ENCODE measurements at places on chromosomes 11 and 22.

DNA sequence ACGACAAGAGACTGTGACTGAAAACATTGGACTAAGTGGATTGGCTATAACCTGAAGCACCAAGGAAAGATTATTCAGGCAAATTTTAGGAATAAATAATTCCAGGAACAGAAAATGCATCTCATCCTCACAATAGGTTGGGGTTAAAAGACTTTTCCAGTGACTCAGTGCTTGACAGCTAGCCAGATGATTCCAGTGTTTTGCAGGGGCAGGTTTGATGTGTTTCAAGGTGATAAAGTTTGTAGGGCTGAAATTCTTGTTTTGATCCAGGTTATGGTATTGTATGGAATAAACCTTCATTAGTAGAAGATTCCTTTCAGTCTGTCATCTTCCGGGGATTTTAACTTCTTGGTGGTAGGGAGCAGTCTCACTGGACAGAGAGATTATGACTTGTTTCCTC is 2.3 kb downstream of the EXT2 start:
- no peak for DNase-seq

DNA sequence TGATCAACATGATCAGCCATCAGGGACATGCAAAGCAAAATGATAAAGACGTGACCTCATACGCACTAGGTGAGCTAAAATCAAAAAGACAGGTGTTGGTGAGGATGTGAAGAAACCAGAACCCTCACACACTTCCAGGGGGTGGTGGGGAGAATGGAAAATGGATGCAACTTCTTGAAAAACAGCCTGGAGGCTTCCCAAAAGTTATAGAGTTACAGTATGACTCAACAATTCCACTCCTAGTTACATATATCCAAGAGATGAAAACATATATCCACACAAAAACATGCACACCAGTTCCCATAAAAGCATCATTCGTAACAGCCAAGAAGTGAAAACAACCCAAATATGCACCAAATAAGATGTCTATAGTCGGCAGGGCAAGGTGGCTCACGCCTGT is 42.1 kb upstream of the APLNR start:
- DNase-seq: no peak

- DNase-seq: no peak
These were observed 9.4 kb downstream of the LHFPL7 start for GRCh38 chr22:24937114-24937513.

- DNase-seq: no peak
These were observed 35.4 kb upstream of the LINC01488 start for GRCh38 chr11:69446108-69446507.

DNA sequence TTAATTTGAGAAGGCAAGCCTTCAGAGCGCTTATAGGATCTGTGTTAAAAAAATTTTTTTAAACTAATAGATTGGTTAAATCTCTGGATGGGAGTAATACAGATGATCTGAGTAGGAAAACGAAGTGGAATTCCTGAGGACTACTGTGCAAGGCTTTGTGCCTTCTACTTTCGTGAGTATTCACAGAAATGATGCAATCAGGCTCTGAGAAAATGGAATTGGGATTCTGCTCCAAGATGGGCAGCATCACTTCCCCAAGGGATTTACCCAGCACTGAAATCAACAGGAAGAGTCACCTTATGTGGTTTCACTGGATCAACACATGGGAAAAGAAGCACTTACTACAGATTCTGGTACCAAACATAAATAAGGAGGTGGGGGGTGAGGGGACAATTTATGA is 12.5 kb downstream of the KMT5B start:
- no peak for DNase-seq

GRCh38 chr22:22030493-22031182 is 48.1 kb upstream of the TOP3B start:
- no peak for DNase-seq

- DNase-seq: no peak
These were observed 206.9 kb upstream of the TMEM45B start for GRCh38 chr11:129608711-129609110.

GRCh38 chr22:43036282-43036829 is 21.4 kb upstream of the PACSIN2 start:
- DNase-seq: no peak

- no peak for DNase-seq
These were observed 79.1 kb downstream of the SERGEF start for GRCh38 chr11:17933708-17934107.

DNA sequence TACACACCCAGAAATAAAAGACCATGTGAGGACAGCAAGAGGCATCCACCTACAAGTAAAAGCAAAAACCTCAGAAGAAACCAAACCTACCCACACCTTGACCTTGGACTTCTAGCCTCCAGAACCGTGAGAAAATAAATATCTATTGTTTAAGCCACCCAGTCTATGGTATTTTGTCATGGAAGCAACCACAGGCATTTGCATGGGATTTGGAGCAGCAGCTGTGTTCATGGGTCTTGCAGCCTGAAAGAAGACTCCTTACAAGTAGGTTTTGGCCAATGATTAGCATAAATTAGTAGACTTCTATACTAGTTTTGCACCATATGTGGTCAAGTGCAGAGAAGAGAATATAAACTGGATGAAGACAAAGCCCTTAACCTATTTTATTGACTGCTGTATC is 27.9 kb downstream of the FSHB start:
- DNase-seq: no peak

- no peak for DNase-seq
These were observed 2.0 kb upstream of the LMO2 start for GRCh38 chr11:33893711-33894397.

DNA sequence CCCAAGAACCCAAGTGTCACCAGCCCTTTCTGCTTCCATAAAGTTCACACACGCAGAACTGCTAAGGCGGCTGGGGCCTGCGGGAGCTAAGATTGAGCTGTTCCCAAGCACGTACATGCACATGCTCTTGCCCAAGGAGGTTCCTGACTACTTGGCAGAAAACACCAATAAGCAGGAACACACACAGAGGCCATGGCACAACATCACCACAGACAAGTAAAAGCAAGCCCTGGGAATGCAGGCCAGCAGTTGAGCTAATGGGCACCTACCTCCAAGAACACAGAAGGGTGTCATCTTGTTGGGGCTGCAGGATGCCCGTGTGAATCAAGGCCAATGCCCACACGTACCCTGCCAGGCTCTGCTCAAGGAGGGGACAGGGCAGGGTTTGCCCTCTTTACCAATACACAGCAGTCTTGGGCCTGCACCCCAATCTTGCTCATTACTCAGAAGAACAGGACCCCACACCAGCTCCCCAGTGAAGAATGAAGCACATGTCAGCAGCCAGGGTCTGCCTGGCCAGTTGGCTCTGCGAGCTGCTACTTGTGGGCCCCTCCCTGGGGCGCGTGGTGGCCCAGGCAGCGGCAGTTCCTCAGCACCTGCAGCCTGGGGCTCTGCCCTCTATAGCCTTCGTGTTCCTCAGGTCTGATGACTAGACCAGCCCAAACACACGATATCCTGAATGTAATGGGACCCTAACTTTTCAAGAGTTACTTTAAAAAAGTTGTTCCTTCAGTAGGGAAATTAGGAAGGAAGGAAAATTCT is 32.3 kb upstream of the CYP2D6 start:
- no peak for DNase-seq

DNA sequence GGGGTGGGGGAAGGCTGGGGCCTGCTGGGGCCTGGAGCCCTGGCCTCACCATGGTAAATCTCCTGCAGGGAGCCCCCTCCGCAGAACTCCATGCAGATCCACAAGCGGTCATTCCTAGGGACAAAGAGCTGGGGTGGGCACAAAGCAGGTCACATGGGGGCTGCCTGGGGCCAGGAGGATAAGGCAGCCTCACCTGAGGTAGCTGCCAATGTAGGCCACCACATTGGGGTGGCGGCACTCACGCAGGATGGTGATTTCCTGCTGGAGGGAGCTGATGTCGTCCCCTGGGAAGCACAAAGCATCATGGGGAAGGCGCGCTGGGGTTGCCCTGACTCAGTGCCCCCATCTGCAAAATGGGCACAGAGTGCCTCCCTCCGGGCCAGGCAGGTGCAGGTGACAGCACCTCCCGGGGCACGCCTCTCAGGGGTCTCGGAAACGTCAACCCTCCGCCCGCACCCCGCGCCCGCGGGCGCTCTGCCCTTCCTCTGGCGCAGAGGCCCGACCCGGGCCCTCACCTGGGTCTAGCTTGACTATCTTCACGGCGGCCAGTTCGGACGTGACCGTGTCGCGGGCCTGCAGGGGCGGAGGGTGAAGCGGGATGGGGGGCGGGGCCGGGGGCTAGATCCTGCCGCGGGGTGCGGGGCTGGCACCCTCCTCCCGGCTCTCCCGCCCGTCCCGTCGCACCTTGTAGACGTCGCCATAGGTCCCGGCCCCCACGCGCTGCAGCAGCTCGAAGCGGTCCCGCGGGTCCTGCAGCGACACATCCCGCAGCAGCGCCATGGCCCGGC is 450 bp downstream of the MAP4K2 start:
- DNase-seq: peak; percentile 34

DNA sequence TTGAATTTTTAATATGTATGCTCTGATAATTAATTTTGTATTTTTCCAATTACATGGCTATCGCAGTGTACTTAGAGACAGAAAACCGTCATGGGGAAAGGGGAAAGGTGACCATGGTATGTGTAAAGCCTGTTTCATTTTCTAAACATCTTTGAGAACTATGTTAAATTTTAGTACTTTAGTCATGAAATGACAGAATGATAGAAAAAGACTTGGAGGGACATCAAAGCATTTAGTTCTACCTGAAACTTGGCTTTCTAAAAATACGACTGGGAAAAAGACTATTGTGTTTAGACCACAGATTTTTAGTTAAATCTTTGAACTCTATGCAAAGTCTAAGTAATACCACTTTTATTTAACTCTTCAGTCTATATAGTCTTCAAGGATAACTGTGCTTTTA is 54.1 kb downstream of the MAML2 start:
- no peak for DNase-seq

DNA sequence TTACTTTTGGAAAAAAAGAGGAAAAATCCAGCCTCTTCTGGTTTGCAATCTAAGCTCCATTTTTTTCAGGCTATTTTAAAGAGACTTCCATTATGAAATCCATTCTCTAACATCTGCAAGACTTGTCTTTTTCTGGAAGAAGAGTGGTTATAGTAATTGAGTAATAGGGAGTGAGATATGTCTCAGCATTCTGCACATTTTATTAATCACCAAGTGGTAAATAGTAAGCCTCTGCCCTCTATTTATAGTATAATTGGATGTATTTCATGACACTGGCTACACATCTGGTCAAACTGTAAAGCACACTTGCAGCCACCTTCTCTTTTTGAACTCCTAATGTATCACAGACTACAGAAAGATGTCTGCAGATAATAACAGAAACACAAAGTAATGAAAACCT is 391.1 kb downstream of the ETS1 start:
- DNase-seq: no peak

- DNase-seq: no peak
These were observed 42.9 kb upstream of the AKIP1 start for GRCh38 chr11:8867931-8868631.

DNA sequence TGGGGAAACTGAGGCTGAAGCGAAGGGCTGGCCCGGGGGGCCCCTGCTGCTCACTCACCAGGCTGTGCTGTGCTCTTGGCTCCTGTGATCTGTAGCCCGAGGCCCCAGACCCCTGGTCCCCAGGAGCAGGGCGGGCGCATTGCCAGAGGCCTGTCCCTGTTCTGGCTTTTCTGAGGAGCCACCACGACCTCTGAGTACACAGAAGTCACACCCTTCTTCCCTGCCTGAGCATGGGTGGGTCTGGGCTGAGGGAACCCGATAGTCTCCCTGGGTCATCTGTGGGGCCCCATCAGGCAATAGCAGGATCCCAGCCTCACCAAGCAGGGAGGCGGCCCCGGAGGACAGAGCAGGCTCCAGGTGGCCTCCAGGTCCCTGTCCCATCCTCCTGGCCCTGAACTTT is 5.1 kb downstream of the CASTOR1 start:
- no peak for DNase-seq

GRCh38 chr11:46294365-46295309 is 17.2 kb downstream of the CREB3L1 start:
- no peak for DNase-seq

- no peak for DNase-seq
These were observed 14.0 kb downstream of the CAPN5 start for GRCh38 chr11:77080643-77081210.

DNA sequence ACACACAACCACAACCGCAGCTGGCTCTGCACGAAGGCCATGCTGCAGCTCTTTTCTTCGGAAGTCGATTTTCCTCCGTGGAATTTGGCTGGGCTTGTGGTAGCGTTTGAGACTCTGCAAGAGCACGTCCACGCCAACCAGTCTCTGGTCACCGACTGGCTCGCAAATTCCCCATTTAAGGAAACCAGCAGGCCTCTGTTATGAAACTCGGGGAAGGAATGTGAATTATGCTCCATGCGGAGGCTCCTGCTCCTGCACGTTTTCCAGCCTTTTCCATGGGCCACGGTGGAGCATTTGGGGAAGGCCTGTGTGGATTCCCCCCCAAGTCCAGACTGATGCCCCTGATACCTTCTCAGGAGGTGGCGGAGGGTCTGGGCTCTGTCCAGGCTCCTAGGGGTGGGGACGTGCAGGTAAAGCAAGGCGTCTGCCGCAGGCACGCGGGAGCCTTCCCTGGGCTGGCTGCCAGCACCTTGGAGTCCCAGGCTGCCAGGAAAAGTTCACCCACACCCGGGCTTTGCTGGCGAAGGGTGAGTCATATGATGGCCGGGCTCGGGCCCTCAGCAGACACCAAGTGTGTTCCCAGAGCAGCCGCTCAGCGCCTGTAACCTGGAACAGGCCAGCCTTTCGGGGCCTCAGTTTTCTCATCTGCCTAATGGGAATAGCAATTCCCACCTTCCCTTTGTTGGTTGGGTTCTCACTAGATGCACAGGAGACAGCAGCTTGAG is 41.9 kb downstream of the LRP5 start:
- DNase-seq: no peak

- DNase-seq: no peak
These were observed 84.6 kb upstream of the NAV2 start for GRCh38 chr11:19628018-19628417.

- no peak for DNase-seq
These were observed 6.7 kb downstream of the RNF141 start for GRCh38 chr11:10534316-10534715.

DNA sequence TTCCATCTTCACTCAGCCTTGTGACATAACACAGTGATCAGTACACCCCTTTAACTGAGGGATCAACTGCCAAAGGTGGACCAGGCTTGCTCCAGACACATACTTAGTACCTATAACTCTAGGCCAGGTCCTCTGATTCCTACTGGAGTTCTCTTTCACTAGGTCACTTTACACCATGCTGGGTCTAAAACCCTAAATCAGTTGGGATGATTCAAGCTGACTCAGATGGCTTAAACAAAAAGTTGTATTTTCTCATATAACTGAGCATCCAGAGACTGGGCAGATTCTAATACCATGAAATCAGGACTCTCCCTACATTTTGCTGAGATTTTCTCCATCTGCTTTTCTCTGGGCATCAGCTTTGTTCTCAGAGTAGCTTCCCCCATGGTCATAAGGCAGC is 26.0 kb upstream of the FLI1 start:
- no peak for DNase-seq

- DNase-seq: no peak
These were observed 36.1 kb upstream of the SCN3B start for GRCh38 chr11:123690485-123690884.

GRCh38 chr11:126282736-126283591 is at the start of gene TIRAP:
Gene TIRAP, plus strand, starts transcription at chr11:126283093. Its CDS starts 7,802 bp downstream, at chr11:126290895.
- peak; percentile 45 for DNase-seq

Measured in effector memory CD4-positive, alpha-beta T cell (primary cell).